ENCODE measurements at places on chromosomes 16 and 17.

GRCh38 chr17:6989779-6990178 lies 6.1 kb upstream of the ALOX12 start:
- no peak for DNase-seq

GRCh38 chr16:68319185-68319908 lies 8.5 kb downstream of the PRMT7 start:
- DNase-seq, result no peak

DNA sequence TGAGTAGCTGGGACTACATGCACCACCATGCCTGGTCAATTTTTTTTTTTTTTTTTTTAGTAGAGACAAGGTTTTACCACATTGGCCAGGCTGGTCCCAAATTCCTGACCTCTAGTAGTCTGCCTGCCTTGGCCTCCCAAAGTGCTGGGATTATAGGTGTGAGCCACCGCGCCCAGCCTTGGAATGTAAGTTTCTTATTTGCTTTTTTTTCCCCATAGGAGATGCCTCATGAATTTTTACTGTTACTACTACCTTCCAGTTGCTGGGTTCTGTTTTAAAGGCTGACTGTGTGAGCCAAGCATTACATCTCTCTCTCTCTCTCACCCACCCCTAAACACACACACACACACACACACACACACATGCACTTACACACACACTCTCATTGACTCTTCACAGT lies 112.6 kb downstream of the RGS9 start:
- no peak for DNase-seq

DNA sequence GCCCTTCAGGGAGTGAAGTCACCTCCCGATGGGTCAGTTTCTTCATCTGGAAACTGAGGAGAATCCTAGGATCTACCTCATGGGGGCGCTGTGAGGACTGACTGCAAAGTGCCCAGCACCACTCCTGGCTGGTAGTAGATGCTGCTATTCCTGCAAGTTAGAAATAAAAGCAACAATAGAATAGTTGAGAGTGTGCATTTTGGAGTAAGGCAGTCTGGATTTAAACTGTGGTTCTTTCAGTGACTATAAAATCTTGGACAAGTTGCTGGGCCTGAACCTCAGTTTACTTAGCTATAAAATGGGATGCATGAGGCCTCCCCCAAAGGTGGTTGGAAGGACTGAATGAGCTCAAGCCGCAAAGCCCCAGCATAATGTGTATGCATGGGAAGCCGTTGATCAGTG lies 70.6 kb downstream of the CYB5B start:
- DNase-seq, result no peak

DNA sequence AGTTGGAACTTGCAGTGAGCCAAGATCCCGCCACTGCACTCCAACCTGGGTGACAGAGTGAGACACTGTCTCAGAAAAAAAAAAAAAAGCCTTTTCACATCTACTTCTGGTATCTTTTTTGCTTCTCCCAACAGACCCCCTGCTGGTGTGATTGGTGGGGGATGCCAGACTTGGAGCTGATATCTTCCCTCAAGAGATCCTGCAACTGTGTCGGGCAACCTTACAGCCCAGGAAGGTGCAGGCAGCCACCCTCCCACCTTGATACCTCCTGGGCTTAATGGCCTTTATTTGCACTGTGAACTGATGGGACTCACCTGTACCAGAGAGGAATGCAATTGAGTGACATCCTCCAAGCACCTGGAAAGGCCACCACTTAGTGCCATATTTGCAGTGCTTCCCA lies 142.3 kb downstream of the RGS9 start:
- no peak for DNase-seq

GRCh38 chr16:67150047-67150832 lies 558 bp downstream of the B3GNT9 start:
- peak; percentile 27 for DNase-seq

- no peak for DNase-seq
Measured at GRCh38 chr17:29384901-29385300, 5.3 kb upstream of the TAOK1 start.

- no peak for DNase-seq
Measured at GRCh38 chr17:17683710-17684365, 2.6 kb downstream of the RAI1 start.

DNA sequence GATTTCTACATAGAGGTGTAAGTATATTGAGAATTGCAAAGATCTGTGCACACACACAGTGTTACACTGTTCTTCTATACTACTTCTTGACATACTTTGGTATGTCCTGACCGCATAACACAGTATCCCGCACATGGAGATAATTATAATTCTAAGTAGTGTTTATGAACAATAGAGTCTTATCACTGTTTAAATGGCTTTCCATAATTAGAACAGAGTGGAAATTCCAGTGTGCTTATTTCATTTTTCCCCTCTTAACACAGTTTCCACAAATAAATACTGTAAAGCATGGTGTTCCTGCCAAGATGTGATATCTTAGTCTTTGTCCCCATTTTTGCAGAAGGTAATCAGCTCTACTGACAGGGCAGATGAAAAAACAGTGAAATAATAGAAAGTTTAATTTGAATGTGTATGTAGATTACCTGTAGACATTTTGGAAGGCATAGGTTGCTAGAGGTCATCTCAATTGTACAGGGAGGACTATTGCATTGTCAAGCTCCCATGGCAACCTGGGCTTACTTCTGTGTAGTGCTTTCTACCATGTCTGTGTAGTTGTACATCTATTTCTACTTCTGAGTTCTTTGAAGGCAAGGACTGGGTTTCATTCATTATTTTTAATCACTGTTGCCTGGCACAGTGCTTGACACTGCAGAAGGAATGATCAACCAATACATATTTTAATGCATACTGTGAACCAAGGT lies 10.1 kb upstream of the KRT28 start:
- DNase-seq, result no peak

DNA sequence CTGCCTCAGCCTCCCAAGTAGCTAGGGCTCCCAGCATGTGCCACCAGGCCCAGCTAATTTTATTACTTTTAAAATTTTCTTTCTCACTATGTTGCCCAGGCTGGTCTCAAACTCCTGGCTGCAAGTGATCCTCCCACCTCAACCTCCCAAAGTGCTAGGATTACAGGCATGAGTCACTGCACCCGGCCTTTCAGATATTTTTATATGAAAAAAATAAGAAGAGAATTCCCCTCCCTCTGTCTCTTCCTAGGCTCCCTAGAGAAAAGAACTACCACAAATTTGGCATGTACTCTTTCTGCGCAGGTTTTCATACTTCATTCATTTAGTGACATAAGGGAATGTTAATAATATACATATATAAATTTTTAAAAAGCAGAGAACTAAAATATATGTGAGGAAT lies 21.7 kb upstream of the SMURF2 start:
- no peak for DNase-seq

- no peak for DNase-seq
Measured at GRCh38 chr16:20291208-20292206, 35.8 kb downstream of the GP2 start.

- DNase-seq, result no peak
Measured at GRCh38 chr16:11258553-11259492, 2.8 kb upstream of the SOCS1 start.

DNA sequence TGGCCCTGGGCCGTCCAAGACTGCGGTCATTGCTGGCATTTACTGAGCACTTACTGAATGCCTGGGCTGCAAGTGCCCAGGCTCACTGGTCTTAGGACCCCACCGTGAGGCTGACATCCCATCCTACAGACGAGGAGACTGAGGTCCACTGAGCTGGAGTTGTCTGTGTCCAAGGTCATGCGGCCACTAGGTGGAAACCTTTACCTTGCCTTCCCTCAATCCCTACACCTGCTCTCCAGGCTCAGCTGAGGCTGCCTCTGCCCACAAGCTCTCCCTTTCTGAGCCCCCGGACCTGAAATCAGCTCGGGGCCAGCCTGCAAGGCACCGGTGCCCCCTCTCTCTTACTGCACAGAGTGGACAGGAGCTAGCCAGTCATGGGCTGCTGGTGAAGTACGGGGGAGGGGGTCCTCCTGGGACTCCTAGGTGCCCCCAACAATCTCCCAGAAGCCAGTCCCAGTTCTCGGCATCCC lies 1.5 kb downstream of the CASKIN1 start:
- peak; percentile 16 for DNase-seq

DNA sequence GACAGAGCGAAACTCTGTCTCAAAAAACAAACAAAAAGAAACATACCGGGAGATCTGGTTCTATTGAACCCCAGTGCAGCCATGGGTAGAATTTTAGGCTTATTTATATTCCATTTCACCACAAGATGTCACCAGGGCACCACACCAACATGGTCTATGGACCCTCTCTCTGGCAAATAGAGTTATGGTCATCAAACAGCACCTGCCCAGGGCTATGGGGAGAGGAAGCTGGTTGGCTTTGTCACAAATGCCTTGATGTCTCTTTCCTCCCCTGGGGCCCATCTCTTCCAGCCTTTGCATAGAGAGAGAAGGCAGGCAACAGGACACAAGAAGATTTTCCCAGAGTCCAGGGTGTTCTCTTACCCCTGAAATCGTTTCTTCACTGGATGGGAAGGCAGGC lies 128.4 kb downstream of the WWOX start:
- peak; percentile 15 for DNase-seq

GRCh38 chr16:10191096-10191495 lies 8.9 kb upstream of the GRIN2A start:
- no peak for DNase-seq

- no peak for DNase-seq
Measured at GRCh38 chr17:7263801-7264078, 1.5 kb upstream of the CLDN7 start.

DNA sequence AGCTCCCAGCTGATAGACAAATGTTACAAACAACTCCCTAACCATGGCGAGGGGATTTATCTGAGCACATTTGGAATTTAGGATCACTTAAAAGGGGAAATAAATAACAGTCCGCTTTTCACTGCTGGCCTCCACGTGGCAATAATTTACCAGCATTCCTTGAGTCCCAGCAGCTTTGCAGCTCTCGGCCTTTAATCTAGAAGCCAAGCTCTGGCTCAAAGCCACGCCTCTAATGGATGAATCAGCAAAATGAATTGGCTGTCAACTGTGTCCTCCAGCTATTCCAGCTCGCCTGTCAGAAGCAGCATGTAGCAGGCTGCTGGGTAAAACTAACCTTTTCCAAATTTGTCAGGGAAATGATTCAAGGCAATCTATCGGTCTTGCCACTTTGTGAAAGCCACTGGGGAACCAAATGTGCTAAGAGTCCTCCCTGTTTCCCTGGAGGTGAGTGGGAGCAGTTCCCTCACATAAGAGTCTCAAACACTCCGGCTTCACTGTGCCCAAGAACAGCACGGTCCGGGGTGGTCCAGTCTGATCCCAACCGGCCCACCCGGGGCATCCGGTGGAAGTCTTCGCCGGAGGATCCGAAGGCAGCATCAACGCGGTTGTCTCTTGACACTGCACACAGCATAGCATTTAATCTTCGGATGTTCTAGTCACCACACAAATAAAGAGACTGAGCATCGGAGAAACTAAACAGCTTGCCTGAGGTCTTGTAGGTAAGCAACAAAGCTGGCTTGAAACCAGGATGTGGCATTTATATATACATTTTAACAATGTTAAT lies 143.3 kb downstream of the PARN start:
- DNase-seq, result peak; percentile 49

DNA sequence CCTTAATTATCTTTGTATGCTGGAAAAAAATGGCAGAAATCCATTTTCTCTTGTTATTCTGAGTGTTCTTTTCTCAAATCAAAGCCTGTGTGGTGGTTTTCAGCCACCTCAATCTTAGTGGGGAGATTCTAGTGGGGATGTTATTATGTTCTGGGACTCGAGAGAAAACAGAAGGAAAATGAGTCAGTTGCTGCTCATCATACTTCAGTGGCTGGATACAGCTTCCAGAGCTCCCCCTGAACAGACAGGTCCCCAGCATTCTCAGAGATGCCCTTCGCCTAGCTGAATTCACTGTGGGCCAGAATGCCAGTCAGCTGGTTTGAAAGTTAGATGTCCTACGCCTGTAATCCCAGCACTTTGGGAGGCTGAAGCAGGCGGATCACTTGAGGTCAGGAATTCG lies 8.5 kb downstream of the ST6GALNAC1 start:
- DNase-seq, result no peak

- DNase-seq, result no peak
Measured at GRCh38 chr16:8168016-8168415, 422.3 kb downstream of the TMEM114 start.

DNA sequence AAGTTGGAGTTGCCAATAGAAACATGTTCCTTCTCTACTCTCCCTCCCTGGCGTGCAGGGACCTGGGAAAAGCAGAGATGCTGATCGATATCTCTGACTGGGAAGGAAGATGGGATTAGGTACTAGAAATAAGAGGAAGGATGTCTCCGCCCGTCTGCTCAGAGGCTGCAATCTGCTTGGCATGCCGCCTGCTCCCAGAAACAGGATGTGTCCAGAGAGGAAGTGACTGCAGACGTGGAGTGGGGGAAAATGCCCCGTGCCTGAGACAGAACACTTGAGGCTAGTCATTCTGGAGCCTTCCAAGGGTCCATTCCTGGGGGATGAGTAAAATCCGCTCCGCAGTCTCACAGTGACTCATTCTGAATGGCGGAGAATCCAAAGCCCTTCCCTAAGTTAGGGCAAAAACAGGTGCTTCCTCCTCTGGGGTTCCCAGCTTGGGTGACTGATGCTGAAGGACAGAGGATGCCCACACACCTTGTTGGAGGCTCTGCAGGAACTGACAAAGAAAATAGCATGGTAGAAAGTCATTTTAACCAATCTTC lies 45.0 kb upstream of the SMURF2 start:
- no peak for DNase-seq

DNA sequence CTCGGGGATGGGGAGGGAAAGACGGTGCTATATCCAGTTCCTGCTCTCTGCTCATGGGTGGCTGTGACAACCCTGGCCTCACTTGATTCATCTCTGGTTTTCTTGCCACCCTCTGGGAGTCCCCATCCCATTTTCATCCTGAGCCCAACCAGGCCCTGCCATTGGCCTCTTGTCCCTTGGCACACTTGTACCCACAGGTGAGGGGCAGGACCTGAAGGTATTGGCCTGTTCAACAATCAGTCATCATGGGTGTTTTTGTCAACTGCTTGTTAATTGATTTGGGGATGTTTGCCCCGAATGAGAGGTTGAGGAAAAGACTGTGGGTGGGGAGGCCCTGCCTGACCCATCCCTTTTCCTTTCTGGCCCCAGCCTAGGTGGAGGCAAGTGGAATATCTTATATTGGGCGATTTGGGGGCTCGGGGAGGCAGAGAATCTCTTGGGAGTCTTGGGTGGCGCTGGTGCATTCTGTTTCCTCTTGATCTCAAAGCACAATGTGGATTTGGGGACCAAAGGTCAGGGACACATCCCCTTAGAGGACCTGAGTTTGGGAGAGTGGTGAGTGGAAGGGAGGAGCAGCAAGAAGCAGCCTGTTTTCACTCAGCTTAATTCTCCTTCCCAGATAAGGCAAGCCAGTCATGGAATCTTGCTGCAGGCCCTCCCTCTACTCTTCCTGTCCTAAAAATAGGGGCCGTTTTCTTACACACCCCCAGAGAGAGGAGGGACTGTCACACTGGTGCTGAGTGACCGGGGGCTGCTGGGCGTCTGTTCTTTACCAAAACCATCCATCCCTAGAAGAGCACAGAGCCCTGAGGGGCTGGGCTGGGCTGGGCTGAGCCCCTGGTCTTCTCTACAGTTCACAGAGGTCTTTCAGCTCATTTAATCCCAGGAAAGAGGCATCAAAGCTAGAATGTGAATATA lies 4.8 kb upstream of the LASP1NB start:
- no peak for DNase-seq

Measured in NCI-H1694 treated with DMSO at 0.1 percent for 48 hours (cell line).